ENCODE measurements at places on chromosomes 1 and 21. TPM values are rescaled to one million over a fixed set of nuclear protein-coding genes. Genes with fewer than 3 reads are reported as not detected.
A peak's percentile ranks its signal among the peaks of the same experiment; 100 is the strongest.

The SPTA1 gene
- not detected for total RNA-seq

The COPA gene
- total RNA-seq: 125 TPM

The TDRKH gene
- 19.9 TPM for total RNA-seq

The ANKRD65 gene
- total RNA-seq: not detected

The MYBPH gene
- total RNA-seq: not detected

The MYBPHL gene
- not detected for total RNA-seq

The NTRK1 gene
- total RNA-seq: 4.4 TPM

The UBE2U gene
- not detected for total RNA-seq

GRCh38 chr1:60488847-60489246, 415.3 kb upstream of the C1orf87 start:
- DNase-seq: no peak

DNA sequence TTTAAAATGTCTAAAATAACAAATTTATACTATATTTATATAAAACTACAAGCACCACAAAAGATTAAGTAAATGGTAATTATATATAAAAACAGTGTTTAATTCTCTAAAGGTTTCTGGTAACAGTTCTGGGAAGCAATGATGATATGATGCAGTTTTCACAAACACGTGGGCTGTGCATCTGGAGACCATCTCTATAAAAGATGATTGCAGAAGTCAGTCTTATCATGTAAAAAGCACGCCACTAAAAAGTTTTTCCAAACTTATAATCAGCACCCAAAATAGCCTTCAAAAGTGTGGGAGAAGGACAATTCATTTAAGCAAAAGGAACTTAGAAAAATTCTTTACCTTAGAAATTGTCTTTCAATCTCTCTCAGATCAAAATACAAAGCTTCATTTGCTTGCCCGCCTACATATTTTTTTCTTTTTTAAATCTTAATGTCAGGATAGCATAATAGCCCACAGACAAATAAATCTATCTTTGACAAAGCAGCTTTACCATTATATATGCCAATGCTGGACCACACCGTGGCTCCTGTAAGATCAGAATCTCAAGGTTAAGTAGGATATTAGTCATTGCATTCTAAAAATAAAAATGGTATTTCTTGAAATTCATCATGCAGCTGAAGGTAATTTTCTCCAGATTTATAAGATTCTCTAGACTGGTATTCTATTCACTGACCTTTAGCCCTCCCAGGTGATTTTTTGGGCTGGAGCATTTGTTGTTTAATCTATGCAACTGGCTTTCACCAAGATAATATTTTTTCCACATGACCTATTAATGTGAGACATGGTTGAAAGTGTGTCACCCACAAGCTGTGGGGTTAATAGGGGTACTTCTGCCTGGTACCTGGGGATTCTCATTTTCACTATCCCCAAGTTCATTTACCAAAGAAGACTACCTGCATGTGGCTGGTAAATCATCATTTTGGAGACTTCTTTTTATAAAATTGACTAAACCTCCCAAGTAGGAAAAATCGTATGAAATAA, 189.6 kb upstream of the ST6GALNAC5 start:
- DNase-seq: no peak

- DNase-seq: peak; percentile 8
Observed at GRCh38 chr1:59485949-59486348, 189.1 kb downstream of the FGGY start.

DNA sequence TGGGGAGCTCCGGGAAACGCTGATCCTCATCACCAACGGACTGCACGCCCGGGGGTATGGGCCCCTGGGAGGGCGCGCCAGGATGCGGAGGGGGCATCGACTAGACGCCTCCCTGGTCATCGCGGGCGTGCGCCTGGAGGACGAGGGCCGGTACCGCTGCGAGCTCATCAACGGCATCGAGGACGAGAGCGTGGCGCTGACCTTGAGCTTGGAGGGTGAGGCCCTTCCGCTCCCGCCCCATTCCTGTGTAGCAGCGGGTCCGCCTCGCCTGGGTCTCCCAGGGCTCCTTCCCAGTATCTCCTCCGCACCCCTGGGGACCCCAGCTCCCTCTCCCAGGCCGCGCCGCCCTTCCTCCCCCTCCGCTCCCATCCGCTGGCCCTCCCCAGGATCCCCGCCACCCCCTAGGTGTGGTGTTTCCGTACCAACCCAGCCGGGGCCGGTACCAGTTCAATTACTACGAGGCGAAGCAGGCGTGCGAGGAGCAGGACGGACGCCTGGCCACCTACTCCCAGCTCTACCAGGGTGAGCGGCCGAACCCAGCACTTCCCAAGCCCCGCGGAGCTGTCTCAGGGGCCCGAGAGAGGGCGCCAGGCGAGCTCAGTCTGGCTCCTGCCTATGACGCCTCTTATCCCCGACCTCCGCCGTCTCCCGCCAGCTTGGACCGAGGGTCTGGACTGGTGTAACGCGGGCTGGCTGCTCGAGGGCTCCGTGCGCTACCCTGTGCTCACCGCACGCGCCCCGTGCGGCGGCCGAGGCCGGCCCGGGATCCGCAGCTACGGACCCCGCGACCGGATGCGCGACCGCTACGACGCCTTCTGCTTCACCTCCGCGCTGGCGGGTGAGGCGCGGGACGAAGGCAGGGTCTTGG, 5.0 kb downstream of the HAPLN2 start:
- peak; percentile 71 for DNase-seq

DNA sequence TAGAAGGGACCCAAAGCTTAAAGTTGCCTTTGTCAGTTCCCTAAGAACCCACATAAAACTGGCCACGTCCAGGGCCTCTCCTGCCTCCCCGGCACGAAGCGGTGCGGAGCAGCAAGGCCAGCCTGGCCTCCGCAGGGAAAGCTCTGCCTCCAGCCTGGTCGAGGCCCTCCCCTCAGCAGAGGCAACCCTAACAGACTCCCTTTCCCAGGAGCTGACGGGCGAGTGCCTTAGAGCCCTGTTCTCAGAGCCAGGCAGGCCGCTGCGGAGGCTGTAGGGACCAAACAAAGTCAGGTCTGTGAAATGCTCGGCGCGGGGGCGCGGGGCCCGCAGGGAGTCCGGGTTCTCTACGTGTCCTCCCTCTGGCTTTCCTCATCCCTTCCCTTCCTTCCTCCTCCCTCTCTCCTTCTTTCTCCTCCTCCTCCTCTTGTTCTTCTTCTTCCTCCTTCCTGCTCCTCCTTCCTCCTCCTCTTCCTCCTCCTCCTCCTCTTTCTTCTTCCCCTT, 40.7 kb downstream of the RIPK4 start:
- peak; percentile 13 for DNase-seq

DNA sequence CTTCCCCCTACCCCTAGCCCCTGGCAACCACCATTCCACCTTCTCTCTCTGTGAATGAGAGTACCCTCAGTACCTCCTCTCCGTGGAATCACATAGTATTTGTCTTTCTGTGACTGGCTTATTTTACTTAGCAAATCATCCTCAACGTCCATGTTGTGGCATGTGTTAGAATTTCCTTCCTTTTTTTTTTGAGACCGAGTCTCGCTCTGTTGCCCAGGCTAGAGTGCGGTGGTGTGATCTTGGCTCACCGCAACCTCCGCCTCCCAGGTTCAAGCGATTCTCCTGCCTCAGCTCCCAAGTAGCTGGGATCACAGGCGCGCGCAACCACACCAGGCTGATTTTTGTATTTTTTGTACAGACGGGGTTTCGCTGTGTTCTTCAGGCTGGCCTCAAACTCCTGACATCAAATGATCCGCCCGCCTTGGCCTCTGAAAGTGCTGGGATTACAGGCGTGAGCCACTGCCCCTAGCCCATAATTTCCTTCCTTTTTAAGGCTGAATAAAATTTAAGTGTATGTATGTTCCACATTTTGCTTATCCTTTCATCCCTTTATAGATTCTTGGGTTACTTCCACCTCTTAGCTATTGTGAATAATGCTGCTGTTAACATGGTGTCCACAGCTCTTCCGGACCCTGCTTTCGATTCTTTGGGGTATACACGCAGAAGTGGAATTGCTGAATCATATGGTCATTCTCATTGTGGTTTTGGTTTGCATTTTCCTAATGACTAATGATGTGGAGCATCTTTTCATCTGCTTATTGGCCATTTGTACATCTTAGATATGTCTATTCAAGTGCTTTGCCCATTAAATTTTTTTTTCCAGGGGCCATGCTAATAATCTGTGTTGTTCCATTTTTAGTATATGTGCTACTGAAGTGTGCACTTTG, 32.3 kb downstream of the ERRFI1 start:
- DNase-seq: no peak

GRCh38 chr1:2060072-2060471, 9.9 kb downstream of the PRKCZ start:
- DNase-seq: no peak

- no peak for DNase-seq
Observed at GRCh38 chr1:112686835-112687234, 12.4 kb downstream of the MOV10 start.

DNA sequence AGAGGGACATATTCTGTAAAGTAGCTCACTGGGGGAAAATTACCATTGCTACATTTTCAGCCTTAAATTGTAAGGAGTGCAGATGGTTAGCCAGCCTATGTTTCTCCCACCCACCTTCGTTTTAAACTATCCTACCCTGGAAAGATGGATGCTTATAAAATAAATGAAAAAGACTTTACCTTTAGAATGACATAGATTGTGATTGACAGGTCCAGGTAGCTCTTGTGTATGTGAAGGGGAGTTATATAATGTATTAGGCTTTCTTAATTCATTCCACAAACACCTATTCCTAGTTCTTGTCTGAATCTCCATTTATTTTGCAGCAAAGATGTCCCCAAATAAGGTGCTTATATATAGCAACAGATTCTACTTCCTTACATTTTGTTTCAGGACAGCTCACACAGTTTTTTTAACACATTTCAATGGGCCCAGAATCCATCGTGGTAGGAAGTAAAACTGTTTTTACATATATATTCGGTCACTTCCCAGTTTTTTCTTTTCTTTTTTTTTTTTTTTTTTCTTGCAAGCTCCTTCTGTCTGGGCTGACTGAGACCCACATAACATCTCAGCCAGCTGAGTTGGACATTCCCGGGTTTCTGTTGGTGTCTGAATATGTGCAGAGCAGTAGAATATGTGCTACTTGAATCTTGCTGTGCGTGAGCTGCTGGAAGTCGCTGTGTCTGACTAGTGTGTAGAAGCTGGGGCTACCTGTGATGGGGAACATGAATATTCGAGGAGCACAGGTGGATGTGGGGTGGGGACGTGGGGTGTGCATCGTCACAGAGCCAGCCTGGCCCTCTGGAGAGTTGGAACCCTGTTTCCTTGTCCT, 27.8 kb downstream of the UCK2 start:
- DNase-seq: no peak

GRCh38 chr1:107865627-107866026, 99.4 kb downstream of the VAV3 start:
- no peak for DNase-seq

DNA sequence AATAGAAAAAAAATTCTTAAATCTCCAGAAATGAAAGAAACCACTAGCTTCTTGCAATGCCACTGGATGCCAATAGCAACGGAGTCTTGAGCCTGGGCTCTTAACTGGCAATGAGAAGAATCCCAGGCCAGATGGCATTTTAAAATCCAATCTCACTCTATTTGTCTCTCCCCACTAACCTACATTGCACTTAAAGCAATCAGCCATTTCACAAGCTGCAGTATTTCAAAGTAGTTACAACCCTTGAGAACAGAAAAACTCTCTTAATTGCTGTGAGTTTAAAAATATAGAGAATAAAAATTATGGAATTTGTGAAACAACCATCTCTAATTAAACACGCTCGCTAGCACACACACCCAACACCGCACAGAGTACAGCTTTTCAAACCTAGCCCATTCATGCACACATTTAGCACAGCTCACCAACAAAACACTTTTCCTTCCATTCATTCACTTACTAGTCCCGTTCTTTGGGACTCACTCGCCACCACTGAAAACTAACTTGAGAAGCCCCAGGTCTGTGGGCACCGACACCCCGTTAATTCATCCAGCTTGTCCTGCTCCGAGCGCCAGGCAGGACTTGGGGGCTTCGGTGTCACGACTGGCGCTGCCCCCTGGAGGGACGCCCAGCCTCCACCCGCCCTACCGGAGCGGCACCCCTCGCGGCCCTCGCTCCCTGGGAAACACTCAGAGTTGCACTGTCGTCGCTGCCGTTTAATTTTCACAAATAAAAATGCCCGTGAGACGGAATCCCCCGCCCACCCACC, 1.0 kb downstream of the DDAH1 start:
- DNase-seq: no peak

DNA sequence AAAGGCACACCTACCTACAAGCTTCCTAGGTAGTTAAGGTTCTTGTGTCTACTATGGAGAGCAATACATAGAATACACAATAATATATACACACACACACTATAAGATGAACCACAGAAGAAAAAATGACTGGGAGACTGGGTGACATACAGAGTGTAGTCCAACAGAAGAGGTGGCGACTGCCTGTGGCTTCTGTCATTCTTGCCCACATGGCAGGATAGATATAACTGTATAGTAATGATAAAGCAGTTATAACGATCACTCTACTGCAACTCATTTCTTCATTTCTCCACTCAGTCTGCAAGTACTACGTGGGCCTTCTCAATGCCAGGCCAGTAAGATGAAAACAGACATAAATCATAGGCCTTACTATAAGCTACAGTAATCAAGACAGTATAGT, 113.8 kb upstream of the EDN2 start:
- DNase-seq: no peak

DNA sequence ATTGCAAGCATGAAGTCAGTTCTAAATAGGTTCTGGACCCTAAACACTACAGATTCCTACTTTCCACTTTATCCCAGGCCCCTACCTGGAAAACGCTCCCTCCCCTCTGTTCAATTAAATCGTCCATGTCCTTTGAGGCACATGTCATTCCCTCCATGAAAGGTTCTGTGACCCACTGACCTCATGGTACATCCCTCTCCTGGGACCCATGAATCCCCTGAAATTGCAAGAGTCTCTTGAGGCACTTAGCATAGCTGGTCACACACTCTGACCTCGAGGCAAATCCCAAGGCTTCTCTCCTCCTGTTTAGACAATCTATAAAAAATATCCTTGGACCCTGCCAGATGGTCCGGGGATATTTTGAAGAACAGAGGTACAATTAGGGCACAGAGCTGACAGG, 34.3 kb upstream of the KRTAP19-8 start:
- DNase-seq: no peak

- no peak for DNase-seq
Observed at GRCh38 chr1:228782662-228783417, 47.6 kb downstream of the RHOU start.

DNA sequence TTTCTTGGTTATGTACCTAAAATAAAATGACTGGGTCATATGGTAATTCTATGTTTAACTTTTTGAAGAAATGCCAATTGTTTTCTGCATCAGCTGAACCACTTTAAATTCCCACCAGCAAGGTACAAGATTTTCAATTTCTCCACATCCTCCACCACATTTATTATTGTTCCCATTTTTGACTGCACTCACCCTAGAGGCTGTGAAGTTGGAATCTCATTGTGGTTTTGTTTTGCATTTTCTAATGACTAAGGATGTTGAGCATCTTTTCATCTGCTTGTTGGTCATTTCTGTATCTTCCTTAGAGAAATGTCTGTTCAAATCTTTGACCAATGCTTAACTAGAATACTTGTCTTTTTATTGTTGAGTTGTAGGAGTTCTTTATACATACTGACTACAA, 72.5 kb downstream of the ASTN1 start:
- no peak for DNase-seq
